ENCODE measurements at places on chromosomes 11 and 22.

DNA sequence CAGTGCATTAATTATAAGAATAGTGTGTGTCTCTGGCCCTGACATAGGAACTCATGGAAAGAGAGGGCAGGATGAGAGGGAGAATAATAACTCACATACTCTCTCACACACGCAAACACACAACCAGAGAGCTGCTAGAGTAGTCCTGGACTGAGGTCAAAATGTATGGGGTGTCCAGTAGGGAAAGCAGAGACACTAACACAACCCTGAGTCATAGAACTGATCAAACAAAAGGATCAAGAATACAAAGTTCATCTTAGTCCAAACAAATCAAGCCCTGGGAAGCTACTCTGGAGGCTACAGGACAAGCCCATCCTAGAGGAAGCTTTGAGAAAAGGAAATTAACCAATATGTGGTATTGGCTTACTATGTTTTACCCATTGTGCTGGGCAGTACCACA, 178.5 kb upstream of the GUCY1A2 start:
- no peaks in the 10 kb centered on the region for H3K4me1 ChIP-seq
- H3K27me3 ChIP-seq, result no peaks in the 10 kb centered on the region
- DNase-seq, result no peak
- H3K36me3 ChIP-seq, result no peaks in the 10 kb centered on the region
- H3K27ac ChIP-seq, result no peak overlapping the region

- no peaks in the 10 kb centered on the region for H3K4me1 ChIP-seq
- no peak for DNase-seq
- H3K36me3 ChIP-seq, result no peaks in the 10 kb centered on the region
- no peak overlapping the region for H3K4me3 ChIP-seq
- H3K27me3 ChIP-seq, result no peaks in the 10 kb centered on the region
Observed at GRCh38 chr11:91717169-91717568, 507.4 kb upstream of the FAT3 start.

DNA sequence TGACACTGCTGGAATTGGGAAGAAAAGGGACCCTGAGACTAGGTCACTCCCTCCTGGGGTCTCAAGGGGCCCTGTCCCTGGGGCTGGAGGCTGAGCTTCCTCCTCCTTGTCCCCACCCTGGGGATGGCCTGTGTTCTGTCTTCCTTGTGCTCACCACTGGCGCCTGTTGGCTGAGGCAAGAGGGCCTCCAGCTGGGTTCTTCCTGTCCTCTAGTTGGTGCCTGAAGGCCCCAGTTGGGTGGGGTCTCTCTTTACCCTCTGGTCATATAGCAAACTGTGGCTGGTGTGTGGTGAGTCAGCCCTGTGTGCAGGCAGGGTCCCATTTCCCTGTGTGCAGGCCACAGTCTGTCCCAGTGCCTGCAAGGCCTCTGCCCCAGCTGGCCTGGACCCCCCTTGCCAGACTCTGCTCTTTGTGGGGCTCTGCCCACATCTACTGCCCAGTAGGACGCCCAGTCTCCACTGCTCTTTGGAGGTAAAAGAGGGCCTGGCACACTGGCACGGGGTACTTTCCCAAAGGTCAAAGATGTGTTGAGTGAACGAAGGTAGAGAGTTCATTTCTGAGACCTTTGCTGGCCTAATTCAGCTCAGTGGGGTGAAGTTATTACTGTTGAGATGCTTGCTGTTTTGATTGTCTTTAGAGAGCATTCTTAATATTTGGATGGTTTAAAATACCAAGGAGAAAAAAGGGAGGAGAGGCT, 55.1 kb upstream of the CLDN5 start:
- H3K27ac ChIP-seq, result peak overlapping the region; percentile 78
- H3K4me1 ChIP-seq, result peaks cover 41% of the 10 kb centered on the region
- no peak overlapping the region for H3K4me3 ChIP-seq
- no peaks in the 10 kb centered on the region for H3K36me3 ChIP-seq
- peak; percentile 32 for DNase-seq
- no peaks in the 10 kb centered on the region for H3K27me3 ChIP-seq

DNA sequence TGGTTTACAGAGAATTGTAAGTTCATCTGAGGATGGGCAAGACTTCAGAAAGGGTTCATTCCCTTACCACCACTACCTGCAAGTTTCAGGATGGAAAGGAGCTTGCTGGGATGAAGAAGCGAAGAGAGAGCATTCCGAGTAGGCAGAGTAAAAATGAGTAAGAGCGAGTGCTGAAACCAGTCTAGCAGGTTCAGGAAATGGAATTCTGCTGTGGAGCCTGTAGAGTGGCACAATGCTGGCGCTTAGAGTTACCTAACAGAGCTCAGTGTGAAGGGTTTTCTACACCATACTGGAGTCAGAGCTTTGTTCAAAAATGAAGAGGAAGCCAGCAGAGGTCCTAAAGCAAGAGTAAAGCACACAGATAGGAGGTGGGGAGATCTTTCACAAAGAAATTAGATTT, 179.2 kb upstream of the ZC3H12C start:
- no peaks in the 10 kb centered on the region for H3K4me1 ChIP-seq
- no peaks in the 10 kb centered on the region for H3K36me3 ChIP-seq
- peaks cover 3% of the 10 kb centered on the region for H3K27me3 ChIP-seq
- DNase-seq, result no peak

DNA sequence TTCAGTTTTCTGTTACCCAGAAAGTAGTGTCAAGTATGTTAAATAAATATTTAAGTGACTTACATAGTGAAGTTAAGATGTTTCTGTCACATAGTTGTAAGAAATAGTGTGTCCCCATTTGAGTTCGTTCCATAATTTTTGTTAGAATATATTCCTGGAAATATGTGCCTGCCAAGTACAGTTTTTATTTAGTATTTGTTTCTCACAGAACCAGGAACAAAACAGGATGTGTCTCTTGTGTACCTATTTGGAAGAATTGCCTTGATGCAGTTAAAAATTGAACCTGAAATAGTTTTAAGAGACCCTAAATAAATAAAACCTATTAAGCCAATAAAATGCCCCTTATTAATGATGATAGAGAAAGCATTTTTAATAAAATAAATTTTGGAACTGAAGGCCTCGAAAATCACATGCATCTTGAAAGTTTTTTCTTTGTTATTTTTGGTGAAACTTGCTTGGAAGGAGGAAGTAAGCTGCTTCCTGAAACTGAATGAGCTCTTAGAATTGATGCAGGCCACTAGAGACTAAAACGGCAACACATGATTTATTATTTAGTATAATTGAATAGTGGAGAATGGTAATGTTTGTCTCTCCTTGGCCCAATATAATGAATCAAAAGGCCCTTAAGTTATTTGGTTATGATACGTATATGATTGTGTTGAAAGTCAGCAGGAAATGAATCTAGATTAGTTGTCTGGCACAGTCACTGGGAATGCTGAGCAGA, 55.9 kb downstream of the SWAP70 start:
- H3K36me3 ChIP-seq, result peaks cover 11% of the 10 kb centered on the region
- H3K27ac ChIP-seq, result no peak overlapping the region
- peaks cover 21% of the 10 kb centered on the region for H3K4me1 ChIP-seq
- H3K27me3 ChIP-seq, result no peaks in the 10 kb centered on the region
- H3K4me3 ChIP-seq, result no peak overlapping the region
- DNase-seq, result no peak

DNA sequence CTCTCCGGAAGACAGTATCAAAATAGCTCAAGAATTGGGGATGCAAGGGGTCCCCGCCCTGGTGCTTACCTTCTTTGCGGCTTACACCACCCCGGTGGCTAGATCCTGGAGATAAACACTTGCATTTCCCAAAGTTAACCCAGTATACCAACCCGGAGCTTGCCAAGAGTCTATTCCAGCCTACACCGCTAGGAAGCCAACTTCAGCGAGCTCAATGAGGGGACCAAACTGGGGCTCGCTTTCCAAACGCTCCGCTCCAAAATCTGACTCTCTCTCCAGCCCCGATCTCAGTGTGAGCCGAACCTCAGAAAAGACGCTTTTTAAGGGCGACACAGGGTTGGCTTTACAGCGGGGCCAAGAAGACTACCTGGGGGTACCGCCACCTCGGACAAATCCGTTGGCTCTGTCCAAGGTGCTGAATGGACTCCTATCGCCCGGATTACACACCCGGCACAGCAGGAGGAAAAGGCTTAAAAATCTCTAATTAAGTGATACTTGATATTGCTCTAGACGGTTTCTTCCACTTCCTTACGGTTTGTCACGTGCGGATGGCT, 20.1 kb upstream of the BDNF start:
- peaks cover 12% of the 10 kb centered on the region for H3K4me1 ChIP-seq
- H3K36me3 ChIP-seq, result peaks cover 2% of the 10 kb centered on the region
- no peak overlapping the region for H3K4me3 ChIP-seq
- no peak overlapping the region for H3K27ac ChIP-seq

DNA sequence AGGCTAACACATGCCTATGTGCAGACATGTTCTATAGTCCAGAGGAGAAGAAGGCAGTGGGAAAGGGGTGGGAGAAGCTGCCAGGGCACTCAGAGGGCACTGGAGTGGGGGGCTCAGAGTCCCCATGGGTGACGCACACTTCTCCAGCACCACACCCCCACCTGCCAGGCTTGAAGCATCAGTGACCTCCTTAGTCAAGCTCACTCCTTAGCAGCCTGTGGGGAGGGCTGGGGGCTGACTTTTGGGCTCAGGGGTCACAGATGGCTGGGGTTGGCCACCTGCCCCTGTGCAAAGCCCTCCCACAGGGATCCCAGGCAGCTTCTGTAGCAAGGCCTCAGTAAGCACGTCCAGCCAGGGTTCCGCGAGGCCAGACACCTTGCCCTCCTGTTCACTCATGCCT, 18.8 kb downstream of the TRIM29 start:
- H3K4me1 ChIP-seq, result no peaks in the 10 kb centered on the region
- peaks cover 2% of the 10 kb centered on the region for H3K27me3 ChIP-seq
- no peaks in the 10 kb centered on the region for H3K36me3 ChIP-seq

- H3K4me3 ChIP-seq, result no peak overlapping the region
- H3K4me1 ChIP-seq, result no peaks in the 10 kb centered on the region
- H3K27me3 ChIP-seq, result no peaks in the 10 kb centered on the region
- H3K27ac ChIP-seq, result no peak overlapping the region
- no peaks in the 10 kb centered on the region for H3K36me3 ChIP-seq
- no peak for DNase-seq
Observed at GRCh38 chr22:31136711-31137110, 3.6 kb downstream of the PLA2G3 start.

DNA sequence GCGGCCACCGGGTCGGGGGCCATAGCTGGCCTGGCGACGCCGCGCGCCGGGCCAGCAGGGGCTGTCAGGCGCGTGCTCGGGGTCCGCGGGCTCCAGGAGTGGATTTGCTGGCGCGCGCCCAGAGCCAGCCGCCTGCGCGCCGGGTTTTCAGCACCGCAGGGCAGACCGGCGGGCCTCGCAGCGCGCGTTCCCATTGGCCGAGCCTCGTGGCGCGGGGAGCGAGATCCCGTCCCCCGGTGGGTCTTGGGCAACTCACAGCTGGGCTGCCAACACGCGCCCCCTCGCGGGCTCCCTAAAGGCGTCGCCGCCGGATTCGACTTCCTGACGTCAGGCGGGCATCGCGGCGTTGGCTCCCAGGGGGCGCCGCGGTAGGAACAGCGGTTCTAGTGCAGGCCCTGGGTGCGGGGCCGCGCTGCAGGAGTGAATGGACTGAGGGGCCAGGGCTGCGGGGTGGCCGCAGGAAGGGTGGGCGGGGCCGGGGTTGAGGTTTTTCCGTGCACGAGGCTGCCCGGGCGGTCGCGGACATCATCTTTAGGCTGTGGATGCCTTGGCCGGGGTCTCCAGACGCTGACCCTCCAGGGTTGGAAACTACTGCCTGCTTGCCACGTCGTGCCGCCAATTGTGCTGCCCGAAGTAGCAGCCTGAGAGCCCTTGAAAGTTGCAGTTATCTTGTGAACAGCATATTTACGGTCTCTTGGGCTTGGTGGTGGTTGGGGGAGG, at the start of gene FADS1:
Gene FADS1, minus strand, starts transcription at position 268 of the 720 bp plus-strand sequence. Its CDS starts 74 bp downstream, at position 194.
- peak; percentile 92 for DNase-seq
- H3K27ac ChIP-seq, result peak within 1 kb of the TSS; percentile 83
- H3K36me3 ChIP-seq, result peaks cover 31% of the 10 kb centered on the region

- H3K36me3 ChIP-seq, result no peaks in the 10 kb centered on the region
- peak; percentile 31 for DNase-seq
- H3K27ac ChIP-seq, result no peak overlapping the region
- H3K4me1 ChIP-seq, result peaks cover 20% of the 10 kb centered on the region
- H3K4me3 ChIP-seq, result no peak overlapping the region
Observed at GRCh38 chr11:121318848-121319834, 26.6 kb downstream of the SC5D start.

DNA sequence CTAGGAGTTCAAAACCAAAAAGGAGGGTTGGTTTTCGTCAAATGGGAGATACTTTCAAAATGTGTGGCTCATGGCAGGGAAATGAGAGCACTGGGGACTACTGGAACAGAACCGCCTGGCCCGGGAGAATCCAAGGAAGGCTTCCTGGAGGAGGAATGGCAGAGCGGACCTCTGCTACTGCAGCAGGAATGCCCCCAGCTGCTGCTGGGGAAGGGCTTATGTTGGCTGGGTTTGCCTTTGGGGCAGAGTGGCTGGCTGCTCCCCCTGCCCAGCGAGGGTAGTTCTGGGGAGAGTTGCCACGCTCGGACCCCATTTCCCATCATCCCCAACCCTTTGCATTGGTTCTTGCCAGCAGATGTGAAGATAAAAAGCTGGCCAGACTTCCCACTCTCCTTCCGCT, 10.6 kb upstream of the APOBEC3A start:
- peaks cover 21% of the 10 kb centered on the region for H3K4me1 ChIP-seq
- no peak for DNase-seq
- H3K36me3 ChIP-seq, result no peaks in the 10 kb centered on the region
